ENCODE measurements at places on chromosomes 12 and 14.

- DNase-seq: no peak
Measured at GRCh38 chr12:92529944-92530343, 172.8 kb upstream of the PLEKHG7 start.

DNA sequence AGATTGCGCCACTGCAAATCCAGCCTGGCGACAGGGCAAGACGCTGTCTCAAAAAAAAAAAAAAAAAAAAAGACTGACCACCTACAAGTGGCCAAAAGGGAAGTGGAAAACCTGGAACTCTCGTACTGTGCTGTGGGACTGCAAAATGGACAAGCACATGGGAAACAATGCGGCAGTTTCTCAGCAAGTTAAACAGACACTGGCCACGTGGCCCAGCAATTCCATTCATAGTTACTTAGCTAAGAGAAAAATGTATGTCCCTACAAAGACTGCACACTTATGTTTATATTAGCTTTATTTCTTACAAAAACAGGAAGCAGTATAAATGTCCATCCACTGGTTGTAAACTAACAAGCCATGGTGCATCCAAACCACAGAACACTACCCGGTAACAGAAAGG lies 5.6 kb downstream of the CHFR start:
- no peak for DNase-seq

- no peak for DNase-seq
Measured at GRCh38 chr12:102685841-102686240, 205.5 kb upstream of the IGF1 start.

GRCh38 chr12:42686514-42687172 lies 97.1 kb upstream of the PRICKLE1 start:
- DNase-seq: no peak

GRCh38 chr12:6534945-6535696 lies 804 bp downstream of the GAPDH start:
- peak; percentile 87 for DNase-seq

DNA sequence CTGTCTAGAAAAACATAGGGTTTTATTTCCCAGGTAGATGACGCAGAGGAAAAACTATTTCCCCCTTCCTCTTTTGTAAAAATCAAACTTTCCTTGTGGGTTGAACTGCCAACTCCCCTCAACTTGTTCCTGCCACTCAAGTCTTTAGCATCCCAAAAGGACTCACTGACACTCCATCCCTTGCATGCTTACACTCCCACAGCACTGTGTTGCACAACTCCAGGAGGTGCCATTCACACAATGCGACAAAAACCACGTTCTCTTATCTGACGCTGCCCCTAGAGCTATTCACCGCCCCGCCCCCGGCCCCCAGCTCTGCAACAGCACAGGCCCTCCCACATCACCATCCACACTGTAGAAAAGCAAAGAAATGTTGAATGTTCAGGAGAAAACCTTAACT lies 16.9 kb upstream of the STON2 start:
- no peak for DNase-seq

DNA sequence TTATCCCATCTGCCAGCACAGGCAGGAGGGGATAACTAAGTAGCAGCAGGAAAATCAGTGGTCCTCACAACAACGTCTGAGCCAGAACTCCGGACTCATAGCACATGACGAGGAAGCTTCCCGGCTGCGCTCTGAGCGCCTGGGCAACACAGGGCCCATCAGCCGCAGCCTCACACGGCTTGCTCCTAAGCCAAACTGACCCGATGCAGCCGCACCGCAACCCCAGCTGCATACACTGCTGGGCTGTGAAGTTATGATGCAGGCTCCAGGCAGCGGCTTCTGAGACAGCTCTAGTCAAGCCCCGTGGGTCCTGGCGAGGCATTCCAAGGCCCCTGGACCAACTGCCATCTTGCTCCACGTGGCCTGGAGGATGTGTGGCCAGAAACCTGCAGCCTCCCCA lies 28.1 kb downstream of the ZFYVE21 start:
- DNase-seq: peak; percentile 40

- DNase-seq: no peak
Measured at GRCh38 chr14:102827716-102828115, 50.5 kb downstream of the TRAF3 start.

DNA sequence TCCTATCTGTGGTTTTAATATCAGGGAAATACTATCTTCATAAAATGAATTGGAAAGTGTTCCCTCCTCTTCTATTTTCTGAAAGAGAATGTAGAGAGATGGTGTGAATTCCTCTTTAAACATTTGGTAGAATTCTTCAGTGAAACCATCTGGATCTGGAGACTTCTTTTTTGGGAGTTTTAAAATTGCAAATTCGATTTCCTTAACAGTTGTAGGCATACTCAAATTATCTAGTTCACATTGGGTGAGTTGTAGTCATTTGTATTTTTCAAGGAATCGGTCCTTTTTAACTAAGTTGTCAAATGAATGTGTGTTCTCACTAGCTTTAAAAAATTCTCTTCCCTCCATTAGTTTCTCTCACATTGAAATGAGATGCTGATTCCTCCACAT lies 75.4 kb upstream of the CHST11 start:
- no peak for DNase-seq

DNA sequence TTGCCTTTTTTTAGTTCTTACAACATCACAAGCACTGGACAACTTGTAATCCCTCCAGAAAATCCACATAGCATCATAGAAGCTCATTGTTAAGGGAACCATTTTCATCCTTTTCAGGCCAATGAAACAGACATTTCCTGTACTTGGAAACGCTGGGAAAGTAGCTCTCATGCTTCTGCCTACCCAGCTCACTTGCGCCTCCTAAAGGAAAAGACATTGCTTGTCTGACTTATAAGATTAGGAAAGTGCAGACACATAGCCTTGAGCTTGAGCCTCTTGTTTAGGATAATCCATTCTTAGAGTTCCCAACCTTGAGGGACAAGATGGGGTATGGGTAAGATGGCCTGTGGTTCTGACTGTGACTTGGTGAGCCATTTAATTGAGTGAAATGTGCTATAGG lies 589.5 kb downstream of the NOVA1 start:
- no peak for DNase-seq

- peak; percentile 30 for DNase-seq
Measured at GRCh38 chr12:6367969-6368892, 7.1 kb downstream of the SCNN1A start.

DNA sequence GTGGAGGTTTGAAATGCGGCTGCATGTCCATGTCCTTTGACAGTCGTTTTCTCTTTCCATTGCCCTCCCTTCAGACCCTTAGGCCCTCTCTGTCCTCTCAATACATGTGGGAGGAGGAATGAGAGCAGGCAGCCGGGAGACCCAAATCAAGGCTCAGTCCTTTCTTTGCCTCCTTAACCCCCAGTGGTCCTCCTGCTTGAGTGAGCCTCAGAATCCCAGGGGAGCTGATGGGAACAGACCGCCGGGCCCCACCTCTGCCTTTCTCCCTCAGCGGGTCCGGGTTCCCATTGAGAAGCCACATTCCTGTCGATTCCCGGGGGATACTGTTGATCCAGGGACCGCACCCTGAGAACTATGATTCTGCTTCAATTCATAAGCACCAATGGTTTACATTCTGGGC lies 77.9 kb upstream of the RFLNA start:
- DNase-seq: no peak

DNA sequence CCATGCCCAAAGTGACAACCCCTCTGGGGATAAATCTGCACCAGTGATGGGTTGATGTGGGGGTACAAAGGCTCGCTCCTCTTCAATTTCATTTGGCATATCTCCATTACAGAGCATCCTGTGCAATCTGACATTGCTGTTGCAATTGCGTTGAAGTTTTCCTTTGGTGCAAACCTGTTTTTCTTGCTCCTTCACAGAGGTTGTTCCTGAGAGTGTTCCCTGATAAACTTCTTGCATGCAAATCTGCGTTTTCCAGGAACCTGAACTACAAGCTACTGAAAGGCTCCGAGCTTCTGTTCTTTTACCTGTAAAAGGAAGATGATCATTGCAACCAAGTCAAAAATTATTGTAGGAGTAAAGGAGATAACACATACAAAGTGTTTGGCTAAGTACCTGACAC lies 26.1 kb downstream of the SERPINA11 start:
- DNase-seq: peak; percentile 20

- no peak for DNase-seq
Measured at GRCh38 chr12:85657836-85658630, 178.2 kb downstream of the RASSF9 start.

DNA sequence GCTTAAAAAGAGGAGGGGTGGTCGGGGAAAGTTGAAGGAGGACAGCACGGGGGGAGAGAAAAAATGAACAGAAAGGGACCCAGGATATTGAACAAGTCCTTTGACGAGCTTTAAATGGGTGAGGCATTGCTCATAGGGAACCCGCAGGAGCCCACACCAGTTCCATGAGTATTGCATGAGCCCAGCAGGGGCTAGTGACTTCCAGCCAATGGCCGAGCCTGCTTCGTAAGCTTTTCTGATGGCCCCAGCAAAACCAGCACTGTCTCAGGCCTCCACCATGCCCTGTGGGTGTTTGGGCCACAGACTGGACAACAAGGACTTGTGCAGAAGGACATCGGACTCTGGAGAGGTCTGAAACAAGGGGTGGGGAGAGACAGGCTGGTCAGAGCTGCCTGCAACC lies 109.5 kb downstream of the ZFP36L1 start:
- DNase-seq: no peak

DNA sequence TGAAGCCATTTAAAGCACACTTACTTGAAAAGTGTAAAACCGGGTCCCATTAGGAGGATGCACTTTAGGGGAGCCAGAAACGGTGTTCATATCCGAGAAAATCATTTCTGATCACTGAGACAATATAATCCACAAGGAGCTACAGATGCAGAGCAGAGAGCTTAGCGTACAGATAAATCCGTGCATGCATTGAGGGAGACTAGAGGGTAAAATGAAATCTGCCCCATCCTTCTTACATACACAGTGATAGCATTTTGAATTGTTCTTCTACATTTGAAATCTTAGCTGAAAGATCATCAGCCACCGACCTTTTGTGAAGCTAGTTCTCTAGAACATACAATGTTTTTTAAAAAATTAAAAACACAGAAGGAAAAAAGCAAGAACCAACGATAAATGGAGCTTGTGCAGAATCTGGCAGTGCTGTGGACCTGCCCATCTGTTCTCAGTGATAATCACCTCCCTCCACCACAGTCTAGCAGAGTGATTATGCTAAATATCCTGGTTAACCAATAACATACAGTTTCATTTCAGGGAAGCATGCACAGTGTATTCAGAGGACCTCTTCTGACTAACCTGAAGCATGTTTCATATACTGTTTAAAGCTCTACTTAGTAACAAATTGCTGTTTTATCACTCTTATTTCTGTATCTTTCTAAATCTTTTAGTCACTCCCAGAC lies 161.1 kb downstream of the PPFIA2 start:
- no peak for DNase-seq

DNA sequence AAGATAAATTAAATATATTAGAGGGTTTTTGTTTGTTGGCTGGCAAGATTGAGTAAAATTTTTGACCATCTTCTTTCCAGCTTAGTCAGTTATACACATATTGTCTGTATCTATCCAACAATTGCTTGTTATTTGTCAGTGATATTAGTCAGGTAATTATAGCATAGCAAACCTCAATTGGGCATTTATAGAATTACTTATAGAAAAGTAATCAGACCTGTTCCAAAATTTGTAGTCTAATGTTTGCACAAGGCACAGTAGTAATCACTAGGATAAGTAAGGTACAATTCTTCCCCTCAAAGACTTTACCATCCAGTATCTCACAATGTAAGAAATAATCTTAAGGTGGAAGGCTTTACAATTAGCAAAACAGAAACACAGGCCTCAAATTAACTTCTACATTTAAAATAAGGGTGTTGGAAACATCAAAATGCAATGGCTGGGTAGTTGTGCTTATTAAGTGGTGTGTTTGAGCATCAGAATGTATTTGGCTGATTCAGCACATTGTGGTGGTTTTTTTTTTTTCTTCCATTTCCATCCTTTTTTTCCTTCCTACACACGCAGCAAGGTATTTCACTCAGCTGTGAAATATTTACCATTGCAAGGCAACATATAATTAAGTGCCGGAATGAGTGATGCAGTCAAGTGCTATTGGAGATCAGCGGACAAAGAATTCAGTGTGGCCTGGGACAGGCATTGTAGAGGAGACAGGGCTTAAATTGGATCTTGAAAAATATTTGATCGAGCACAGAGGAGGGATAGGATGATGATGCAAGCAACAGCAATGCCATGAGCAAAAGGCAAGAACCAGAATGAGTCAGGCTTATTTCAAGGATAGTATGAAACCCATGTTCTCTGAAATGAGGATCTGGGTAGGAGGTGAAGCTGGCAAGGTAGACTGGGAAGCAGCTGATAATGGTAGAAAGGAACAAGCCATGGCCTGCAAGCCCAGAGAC lies 178.2 kb downstream of the AKAP6 start:
- DNase-seq: no peak

DNA sequence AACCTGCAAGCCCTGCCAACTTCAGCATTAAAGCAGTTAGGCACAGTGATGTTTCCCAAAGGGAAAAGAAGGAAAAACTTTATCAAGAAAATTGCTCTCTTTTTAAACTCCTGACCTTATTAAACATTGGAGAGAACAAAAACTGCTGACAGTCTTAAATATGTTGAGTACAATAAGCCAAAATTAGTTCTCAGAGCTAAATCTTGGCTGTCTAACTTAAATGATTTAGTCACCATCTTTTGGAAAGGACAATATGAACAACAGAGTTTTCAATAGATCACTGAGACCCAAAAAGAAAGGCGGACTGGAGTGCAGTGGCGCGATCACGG lies 70.8 kb downstream of the DUSP6 start:
- DNase-seq: no peak

GRCh38 chr12:116126610-116127009 lies 150.9 kb downstream of the MED13L start:
- DNase-seq: no peak

- no peak for DNase-seq
Measured at GRCh38 chr12:52415870-52416750, 10.0 kb upstream of the KRT82 start.

DNA sequence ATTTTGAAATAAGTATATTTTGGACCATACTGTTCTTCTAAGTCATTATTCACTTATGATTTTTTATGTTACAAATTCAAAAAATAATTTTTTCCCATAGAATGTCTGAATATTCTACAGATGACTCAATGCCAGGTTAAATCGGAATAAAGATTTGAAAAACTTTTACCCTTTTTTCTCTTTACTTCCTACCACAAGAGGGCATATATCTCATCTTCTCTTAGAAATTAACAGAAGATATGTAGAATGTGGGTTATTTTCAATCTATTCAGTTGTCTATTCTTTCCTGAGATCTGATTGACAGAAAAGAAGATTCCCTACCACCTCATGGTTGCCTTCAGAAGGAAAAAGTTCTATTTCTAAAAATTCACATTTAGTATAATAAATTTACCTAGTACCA lies 53.0 kb upstream of the KITLG start:
- no peak for DNase-seq

DNA sequence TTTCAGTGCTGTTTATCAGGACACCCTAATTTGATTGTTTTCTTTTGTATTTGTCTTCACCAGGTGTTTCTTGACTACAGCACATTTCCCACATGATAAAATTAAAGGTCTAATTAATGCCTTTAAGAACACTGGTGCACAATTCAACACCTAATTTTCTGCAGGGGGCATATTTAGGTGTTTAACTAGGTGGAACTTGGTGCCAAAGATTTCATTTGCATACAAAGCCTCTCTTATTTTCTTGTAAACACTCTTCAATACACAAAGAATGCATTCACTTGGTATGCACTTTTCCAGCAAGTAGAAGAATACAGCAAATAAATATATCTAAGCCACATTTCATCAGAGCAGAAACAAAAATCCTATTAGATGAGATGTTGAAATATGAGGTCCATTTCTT lies 646.2 kb upstream of the FOXG1 start:
- DNase-seq: no peak
